ENCODE measurements at places on chromosomes 4 and X.

DNA sequence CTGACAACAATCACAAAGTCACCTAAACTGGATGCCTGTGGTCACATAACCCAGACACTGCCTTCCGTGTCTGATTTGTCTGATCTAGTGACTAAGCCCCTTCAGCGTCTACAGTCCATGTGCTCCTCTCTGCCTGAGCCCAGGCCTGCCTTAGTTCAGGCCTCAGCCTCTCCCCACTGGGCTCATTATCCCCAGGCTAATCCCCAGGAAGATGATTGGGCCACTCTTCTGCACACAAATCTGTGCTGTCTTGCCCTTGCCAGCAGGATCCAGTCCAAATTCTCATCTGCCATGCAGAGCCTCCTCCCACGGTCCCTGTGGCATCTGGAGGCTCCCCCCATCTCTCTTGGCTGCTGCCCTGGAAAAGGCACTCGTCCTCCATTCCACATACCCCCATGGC, 96.5 kb downstream of the SLC2A9 start:
- no peak for DNase-seq

- no peak for DNase-seq
Measured at GRCh38 chrX:132957211-132958090, 978 bp downstream of the HS6ST2 start.

GRCh38 chr4:65202165-65202852, 468.0 kb downstream of the EPHA5 start:
- no peak for DNase-seq

GRCh38 chrX:122816288-122816687, 367.8 kb upstream of the GRIA3 start:
- no peak for DNase-seq

GRCh38 chrX:119236623-119237561, 807 bp downstream of the PGRMC1 start:
- peak; percentile 69 for DNase-seq

DNA sequence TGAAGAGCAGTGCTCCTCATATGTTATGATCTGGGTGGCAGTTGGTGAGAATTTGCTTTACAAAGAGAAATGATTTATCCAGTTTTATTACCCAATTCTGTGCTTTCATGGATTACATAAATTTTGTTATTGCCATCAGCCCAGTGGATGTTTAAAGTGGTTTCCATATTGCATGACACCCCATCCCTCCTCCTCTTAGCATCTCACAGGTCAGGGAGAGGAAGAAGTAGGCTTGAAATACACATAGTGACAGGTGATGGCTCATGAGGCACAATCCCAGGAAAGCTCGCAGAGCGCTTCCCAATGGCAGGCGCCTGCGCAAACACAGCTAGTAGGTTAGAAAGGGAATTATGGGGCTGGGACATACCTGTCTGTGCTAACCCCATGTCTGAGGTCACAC, 47.7 kb upstream of the GATB start:
- no peak for DNase-seq

- no peak for DNase-seq
Measured at GRCh38 chrX:47179221-47179927, 14.3 kb upstream of the UBA1 start.

GRCh38 chr4:76373919-76374552, 46.9 kb downstream of the CCDC158 start:
- no peak for DNase-seq

GRCh38 chrX:102715967-102716366, 3.7 kb downstream of the GPRASP2 start:
- DNase-seq, result no peak

DNA sequence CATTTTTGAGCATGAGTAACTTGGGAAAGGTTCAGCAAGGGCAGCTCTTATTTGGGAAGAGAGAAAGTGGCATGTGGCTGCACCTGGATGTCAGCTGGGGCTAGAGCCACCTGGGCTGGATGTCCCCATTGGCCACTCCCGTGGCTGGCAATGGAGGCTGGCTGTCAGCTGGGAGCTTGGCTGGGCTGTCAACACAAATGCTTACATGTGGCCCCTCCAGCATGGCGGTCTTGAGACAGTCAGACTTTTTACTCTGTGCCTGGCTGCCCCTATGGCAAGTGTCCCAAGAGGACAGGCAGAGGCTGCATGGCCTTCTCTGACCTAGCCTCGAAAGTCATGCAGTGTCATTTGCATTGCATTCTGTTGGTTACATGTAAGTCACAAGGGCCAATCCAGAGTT, 99.6 kb downstream of the FAM53A start:
- DNase-seq, result no peak

DNA sequence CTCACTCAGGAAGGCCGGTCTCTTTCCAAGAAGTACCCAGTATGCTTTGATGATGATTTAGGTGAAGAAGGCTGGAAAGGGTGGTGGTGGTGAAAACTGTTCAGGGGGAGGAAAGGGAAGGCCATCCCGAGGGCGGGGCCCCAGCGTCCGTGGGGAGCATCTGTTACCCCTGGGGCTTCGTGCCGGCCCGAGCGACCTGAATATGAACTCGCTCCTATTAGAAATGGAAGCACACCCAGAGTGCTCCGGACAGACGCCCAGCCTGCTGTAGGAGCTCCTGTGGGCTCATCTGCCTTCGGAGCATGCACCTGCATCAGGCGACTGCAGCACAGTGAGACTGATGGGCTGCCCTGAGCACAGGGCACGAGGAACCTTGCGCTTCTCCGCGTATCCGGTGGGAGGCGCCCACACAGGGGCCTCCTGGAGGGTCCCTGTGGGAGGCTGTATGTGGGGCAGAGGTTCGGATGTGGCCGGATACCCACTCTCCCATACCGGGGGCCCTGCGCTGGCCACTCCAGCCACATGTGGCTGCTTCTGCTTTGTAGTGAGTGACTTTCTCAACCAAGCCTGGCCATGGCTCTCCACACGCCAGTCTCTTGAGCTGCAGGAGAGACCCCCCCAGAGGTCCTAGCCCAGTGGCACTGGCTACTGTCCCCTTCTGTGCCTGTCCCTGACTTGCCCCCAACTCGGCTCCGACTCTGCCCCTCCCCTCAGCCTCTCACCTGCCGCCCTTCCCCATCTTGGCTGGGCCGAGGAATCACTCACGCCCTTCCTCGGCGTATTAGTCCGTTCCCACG, 36.7 kb downstream of the FGFRL1 start:
- DNase-seq, result no peak

DNA sequence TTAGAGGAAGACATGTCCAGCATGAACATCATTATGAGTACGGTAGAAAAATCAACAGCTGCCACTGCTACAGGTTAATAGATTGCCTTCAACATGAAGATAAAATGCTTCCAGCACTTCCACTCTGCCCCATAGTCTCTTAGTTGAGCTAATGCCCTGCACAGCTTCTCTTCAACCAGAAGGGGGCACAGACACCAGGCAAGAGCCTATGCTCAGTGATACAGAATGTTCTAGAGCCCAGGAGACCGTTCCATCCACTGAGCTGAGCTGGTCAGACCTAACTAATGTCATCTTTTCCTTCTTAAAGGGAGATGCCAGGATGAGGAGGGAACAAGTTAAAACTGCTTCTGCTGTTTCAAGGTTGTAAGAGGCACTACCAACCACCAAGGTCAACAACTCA, 42.2 kb downstream of the SMIM10L2A start:
- DNase-seq, result no peak

GRCh38 chr4:62003695-62004094, 803.6 kb downstream of the ADGRL3 start:
- DNase-seq, result no peak

DNA sequence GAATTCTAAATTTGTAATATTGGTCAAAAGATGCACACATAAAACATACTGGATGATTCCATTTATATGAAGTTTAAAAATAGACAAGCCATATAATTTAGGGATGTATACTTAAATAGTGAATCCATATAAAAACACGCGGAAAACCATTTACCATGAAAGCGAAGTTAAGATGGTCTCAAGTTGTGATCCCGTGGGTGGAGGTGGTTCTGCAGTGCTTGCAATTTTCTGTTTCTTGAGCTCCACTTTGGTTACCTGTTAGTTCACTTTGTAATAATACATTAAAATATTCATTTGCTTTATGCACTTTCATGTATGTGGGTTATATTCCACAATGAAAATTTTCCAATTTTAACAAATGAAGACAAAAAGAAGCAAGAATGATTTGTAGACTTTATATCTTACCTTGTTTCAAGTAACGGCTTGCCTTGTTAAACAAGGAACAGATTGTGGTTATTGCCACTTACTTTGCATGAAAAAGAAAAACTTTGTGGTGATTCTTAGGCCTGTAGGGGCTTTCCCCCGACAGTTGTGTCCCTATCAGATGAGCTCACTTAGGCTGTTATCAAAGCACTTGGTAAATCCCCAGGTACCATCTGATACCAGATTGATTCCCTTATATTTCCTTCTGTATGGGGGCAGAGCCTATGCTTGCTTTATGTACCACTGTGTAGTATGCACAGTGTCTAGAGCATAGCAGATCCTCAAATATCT, 12.2 kb downstream of the UCP1 start:
- no peak for DNase-seq

DNA sequence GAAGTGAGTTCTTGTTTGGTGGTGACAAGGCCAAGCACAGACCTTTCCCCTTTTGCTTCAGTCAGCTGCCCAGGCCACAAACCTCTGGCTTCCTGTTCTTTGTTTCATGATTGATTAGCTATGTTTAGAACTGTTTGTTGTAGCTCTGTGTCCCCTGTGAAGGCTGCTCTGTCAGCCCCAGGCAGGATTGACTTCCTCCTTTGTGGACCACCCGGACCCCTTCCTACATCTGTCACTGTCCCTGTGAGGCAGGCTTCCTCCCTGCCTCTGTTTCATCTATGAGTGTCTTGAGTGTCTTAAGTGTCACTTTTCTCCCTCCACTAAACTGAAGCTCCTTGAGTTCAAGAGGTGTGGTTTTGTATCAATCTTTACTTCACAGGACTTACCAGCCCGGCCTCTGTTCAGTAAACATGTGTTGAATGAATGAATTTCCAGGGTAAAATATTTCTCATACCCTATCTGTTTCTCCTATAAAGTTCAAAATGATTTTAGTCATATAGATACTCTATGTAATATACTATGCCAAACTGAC, 83.5 kb downstream of the ZNF674 start:
- DNase-seq, result no peak
